ENCODE measurements at places on chromosomes 5 and 9.

- no peak for DNase-seq
Measured at GRCh38 chr5:172951371-172952033, 7.7 kb upstream of the RPL26L1 start.

GRCh38 chr9:121074370-121075250 is at the start of gene CNTRL:
TSS of gene CNTRL (plus strand) at chr9:121074955. CDS start at chr9:121088327, 13,372 bp downstream.
- DNase-seq = peak; percentile 90

GRCh38 chr5:62934319-62934718 is 355.7 kb downstream of the LRRC70 start:
- no peak for DNase-seq

GRCh38 chr9:36398745-36399144 is 1.3 kb downstream of the RNF38 start:
- no peak for DNase-seq

DNA sequence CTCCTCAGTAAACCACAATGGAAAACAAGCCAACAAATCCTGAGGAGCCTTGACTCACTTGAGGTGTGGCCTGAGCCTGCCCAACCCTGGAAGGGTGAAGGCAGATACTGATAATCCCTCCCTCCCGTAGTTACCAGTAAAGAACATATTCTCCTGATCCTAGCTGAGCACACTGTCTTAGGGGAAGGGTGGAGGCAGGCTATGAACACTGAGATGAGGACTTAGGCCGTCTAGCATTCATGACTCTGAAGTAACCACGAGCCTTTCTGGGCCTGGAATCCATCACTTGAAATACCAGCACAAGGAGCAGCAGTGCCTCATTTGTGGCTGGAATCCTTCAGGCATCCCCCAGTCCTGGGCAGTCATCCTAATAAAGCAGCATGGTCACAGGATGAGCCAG is 124.5 kb upstream of the PRLR start:
- DNase-seq = no peak

DNA sequence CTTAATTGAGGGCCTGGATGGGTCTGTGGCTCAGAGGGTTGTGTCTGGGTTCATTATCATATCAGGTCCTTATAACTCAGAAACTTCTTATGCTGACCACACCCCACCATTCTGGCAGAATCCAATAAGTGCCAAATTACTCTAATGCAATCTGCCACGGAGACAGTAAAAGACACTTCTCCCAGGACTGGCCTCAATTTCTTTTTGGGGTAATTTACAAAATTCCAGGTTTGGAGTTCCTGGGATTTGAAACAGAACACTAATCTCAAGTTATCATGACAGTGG is 187.8 kb downstream of the GNAQ start:
- DNase-seq = no peak

DNA sequence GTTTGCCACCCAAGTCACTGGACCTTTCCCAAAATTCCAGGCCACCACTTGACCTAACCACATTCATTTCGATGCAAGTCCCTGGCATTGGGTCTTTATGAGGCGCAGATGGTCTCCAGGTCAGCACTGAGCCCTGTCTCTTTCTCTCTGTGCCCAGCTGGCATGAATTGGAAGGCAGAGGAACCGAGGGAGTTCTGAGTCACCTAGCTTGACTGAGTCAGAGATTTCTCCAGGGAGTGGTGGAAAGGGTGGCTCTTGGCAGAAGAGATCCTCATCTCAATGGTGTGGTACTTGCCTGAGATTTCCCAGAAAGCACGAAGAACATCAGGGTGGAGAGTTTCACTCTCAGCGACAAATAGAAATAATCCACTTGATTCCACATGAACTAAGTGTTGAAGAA is 43.8 kb downstream of the WDR36 start:
- no peak for DNase-seq

- no peak for DNase-seq
Measured at GRCh38 chr5:58198330-58198729, 261.6 kb downstream of the PLK2 start.

- DNase-seq = no peak
Measured at GRCh38 chr9:131562032-131562959, 17.0 kb downstream of the PRRT1B start.

DNA sequence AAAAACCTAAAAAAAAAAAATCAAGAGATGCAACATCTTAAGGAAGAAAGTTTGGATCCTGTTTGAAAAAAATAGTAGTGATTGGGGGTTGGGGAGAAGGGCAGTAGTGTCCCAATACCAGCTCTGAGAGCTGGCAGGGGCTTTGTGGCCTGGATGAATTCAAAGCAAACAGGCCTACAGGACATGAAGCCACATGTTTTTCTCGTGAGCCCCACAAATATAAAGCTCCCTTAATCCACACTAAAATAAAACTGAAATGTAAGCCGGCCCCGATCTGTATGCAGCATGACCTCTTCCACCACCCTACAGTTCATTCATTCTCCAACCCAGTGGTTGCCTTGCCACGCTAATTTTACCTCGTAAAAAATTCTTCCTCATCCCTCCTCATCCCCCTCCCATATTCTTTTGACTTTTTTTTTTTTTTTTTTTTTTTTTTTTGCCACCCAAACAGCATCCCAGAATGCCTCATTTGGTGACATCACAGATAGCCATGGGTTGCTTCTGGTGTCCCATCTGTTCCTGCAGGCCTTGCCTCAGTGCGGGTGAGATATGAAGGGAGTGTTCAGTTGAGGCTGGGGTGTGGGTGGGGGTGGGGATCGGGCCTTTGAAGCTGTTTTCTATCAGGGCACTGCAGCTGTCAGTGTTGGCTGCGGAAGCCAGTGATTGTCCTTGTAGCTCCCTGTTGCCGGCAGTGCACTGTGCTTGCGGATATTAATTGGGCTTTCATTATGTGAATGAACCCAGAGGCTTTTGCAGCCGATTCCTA is 81.6 kb upstream of the NFIB start:
- no peak for DNase-seq
